ENCODE measurements at places on chromosomes 1 and 21. TPM values are rescaled to one million over a fixed set of nuclear protein-coding genes. Genes with fewer than 3 reads are reported as not detected.

Gene CFAP74
- not detected for total RNA-seq

Gene CHI3L2
- total RNA-seq = 0.89 TPM

Gene RPTN
- not detected for total RNA-seq

Gene OR10X1
- total RNA-seq = not detected

Gene SPRR2F
- not detected for total RNA-seq

Gene CD101
- total RNA-seq = 0.18 TPM

Gene RFX5
- 53.5 TPM for total RNA-seq

Gene TMEM61
- total RNA-seq = not detected

Gene PTPRC
- total RNA-seq = not detected

Gene MSH4
- 0.59 TPM for total RNA-seq

Gene PBXIP1
- total RNA-seq = 138 TPM

Gene SYPL2
- total RNA-seq = not detected

Gene WDR4
- total RNA-seq = 21.8 TPM

Gene ACTRT2
- total RNA-seq = not detected

All from smooth muscle cell of the umbilical artery (primary cell).